Stimulated activated CD8-positive, alpha-beta memory T cell treated with anti-CD3 and anti-CD28 coated beads, Interleukin-4, amount 100 ng/mL, for 4 hours (primary cell): ENCODE measurements at places on chromosomes 5 and 9.
A peak's percentile ranks its signal among the peaks of the same experiment; 100 is the strongest.

- no peak for DNase-seq
These were observed 440.7 kb downstream of the NFIB start for GRCh38 chr9:13873203-13873602.

DNA sequence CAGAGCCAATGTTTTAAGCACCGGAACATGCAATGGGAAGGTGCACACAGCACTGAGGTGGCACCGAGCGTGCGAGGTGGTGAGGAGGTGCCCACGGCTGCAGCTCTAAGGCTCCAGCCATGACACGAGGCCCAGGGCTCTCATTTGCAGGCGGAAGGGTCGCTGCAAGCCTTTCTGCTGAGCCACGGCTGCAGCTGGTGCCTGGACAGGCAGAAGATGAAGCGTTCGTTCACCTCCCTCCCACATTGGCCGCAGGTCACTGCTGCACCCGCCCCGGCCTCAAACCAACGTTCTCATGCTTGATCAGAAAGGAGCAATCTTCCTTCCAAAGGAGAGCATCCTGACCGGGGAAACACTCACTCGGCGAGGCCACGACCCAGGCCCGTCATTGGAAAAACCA is 4.5 kb upstream of the INPP5E start:
- DNase-seq, result no peak

DNA sequence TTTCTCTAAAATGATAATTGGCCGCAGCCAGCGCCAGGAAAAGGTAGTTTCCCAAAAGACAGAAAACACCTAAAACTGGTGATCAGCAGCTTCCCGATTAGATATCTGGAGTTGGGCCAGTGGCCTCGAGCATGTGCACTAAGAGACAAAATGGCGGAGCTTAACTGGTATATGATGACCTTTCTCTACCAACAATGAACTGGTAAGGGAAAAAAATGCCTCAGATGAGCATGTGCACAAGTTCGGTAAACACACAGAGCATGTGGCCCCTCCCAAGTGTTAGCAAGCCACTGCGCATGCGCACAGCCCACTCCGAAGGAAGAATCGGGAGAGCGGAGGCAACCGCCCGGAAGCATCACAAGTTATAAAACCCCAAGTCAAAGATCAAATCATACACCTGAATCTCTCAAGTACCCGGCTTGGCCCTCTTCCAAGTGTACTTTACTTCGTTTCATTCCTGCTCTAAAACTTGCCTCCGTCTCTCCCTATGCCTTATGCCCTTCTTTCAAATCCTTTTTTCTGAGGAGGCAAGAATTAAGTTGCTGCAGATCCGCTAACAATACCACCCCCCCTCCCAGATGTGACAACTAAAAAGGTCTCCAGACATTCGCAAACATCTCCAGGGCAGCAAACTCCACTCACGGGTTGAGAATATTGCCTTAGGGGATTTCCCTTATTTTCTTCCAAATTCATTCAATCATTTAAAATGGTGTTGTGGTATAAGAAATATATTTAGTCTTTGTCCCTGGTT is 15.0 kb upstream of the PTBP3 start:
- peak; percentile 33 for DNase-seq

DNA sequence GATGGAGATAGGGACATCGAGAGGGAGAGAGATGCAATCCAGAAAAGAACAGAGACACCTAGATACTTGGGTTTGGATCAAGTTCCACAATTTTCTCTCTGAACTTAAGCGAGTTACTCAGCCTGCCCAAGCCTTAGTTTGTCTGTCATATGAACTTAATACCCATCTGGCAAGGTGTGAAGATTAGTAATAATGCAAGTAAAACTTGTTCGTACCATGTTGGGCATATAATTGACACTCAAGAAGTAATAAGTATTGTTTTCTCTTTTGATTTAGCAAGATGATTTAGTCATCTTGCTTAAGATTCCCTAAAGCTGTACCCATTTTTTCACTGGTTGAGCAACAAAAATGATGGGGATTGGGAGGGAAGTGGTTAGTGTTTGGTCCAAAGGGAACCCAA is 7.5 kb downstream of the RABGAP1 start:
- no peak for DNase-seq

DNA sequence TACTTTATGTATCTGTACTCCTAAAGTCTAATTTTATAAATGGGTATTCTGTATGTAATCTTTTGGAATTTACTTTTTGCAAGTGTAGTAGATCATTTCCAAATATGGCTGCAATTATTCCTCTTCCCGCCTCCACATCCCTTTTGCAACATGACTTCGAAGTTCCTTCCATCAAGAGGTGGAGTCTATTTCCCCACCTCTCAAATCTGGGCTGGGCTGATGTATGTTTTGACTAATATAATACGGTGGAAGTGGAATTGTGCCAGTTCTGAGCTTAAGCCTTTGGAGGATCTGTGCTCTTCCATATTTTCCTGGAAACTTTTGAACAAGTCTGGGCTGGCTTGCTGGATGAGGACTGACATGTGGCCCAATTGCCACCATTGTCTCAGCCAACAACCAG is 155.9 kb downstream of the FGF18 start:
- DNase-seq, result no peak

DNA sequence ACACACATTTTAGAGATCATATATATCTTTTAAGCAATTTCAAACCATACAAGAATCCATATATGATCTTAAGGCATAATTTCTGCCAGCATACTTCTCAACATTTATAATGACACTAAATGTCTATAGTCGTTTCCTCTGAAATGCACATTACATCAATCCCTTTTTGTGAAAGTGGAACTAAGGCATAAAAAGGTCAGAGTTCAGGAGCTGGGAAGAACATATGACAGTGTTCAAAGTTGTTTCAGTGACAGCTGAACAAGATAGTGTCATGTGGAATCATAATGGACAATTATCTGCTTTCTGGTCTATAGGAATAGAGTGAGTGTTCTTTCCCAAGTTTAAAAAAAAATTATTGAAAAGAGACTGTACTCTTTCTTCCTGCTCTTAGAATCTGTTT is 2.4 kb upstream of the MOB3B start:
- no peak for DNase-seq

DNA sequence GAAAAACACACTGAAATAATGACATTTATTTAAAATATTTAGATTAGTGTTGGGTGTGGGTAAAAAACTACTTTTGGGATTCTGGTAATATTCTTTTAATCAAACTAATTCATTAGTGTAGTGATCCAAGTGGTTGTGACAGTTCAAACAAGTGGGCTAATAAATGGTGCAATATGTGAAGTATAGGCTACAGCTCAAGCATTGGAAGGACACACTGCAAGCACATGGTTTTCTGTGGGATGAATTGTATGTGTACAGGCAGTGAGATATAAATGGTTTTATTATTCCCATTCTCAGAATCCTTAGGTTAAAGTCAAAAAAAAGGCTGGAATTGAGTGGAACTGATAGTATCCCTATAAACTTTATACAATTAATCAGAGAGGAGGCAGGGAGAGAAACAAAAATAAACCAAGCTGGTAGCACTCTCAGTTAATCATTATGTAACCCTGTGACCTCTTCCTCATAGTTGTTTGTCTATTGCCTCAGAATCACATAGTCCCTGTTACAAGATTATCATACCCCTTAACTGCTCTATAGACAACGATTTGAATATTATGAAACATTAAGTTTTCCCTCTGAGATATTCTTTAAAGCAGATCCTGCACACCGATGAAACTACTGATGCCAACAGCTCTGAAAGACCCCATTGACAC is 1755.4 kb upstream of the ACO1 start:
- DNase-seq, result no peak

DNA sequence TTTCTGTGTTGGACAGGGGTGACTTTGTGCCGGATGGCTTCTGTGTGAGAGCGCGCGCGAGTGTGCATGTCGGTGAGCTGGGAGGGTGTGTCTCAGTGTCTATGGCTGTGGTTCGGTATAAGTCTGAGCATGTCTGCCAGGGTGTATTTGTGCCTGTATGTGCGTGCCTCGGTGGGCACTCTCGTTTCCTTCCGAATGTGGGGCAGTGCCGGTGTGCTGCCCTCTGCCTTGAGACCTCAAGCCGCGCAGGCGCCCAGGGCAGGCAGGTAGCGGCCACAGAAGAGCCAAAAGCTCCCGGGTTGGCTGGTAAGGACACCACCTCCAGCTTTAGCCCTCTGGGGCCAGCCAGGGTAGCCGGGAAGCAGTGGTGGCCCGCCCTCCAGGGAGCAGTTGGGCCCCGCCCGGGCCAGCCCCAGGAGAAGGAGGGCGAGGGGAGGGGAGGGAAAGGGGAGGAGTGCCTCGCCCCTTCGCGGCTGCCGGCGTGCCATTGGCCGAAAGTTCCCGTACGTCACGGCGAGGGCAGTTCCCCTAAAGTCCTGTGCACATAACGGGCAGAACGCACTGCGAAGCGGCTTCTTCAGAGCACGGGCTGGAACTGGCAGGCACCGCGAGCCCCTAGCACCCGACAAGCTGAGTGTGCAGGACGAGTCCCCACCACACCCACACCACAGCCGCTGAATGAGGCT is at the start of gene ADRB2:
Gene ADRB2, plus strand, starts transcription at position 559 of the 686 bp plus-strand sequence. CDS start 221 bp downstream, outside the sequence.
- DNase-seq, result peak; percentile 83

GRCh38 chr5:164844348-164844747 is 1338.9 kb downstream of the MAT2B start:
- DNase-seq, result no peak

- DNase-seq, result no peak
These were observed 47.1 kb upstream of the SH3GL2 start for GRCh38 chr9:17531642-17532254.

GRCh38 chr5:141602606-141603005 is 16.2 kb downstream of the DIAPH1 start:
- DNase-seq, result no peak

- DNase-seq, result no peak
These were observed 288.1 kb downstream of the TMEM167A start for GRCh38 chr5:82789095-82789494.

GRCh38 chr5:103442750-103443149 is 119.8 kb downstream of the NUDT12 start:
- DNase-seq, result no peak

DNA sequence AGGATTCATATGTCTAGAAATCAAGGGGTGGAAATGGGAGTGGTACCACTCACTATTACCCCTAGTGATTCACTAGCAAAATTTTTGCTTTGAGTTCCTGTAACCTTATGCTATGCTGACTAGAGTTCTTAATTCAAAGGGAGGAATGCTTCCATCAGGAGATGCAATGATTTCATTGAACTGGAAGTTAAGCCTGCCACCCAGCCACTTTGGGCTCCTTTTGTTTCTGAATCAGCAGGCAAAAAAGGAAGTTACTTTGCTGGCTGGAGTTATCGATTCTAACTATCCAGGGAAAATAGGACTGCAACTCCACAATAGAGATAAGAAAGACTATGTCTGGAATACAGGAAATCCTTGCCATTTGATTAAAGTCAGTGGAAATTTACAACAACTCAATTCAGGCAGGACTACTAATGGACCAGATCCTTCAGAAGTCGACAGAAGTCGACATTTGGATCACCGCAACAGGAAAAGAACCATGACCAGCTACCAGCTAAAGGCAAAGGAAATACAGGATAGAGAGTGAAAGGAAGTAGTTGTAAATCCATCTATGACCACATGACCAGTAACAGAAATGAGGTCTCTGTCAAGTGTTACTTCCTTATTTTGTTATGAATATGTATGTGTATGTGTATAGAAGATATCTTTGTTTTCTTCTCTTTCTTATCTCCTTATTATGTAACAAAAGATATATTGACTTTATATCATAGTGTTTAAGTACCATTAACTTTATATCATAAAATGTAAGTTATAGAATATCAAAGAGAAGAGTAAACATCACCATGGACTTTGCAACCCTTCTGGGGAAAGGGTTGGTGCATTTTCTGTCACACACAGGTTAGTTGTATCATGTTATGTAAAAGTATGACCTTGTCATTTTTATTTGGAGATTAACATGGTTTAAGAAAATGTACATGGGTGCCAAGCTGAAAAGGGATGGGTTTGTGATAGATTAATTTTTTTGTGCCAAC is 198.7 kb upstream of the HAPLN1 start:
- no peak for DNase-seq

DNA sequence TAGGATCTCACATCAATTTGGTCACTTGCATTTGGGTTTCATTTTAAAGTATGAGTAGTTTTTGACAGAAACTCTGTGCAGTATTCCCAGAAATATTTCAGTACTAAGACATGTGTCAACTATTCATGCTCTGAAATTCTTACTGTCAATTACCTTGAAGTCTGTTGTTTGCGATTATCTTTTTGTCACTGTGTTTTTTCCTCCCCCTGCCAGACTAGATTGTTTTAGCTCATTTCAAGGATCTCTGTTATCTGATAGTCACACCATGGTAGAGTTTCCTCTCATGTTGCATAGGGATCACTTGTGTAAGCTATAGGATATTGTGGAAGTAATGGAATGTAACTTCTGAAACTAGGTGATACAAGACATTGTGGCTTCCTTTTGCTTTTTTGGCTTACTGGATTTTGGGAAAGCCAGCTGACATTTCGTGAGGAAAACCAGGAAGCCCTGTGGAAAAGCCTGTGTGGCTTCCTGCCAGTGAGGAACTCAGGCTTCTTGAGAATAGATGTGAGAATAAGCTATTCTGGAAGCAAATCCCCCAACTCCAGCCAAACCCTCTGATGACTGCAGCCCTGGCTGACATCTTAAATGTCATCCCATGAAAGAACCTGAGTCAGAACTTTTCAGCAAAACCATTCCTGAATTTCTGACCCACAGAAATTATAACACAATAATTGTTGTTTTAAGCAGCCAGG is 122.2 kb downstream of the FGF10 start:
- DNase-seq, result no peak

DNA sequence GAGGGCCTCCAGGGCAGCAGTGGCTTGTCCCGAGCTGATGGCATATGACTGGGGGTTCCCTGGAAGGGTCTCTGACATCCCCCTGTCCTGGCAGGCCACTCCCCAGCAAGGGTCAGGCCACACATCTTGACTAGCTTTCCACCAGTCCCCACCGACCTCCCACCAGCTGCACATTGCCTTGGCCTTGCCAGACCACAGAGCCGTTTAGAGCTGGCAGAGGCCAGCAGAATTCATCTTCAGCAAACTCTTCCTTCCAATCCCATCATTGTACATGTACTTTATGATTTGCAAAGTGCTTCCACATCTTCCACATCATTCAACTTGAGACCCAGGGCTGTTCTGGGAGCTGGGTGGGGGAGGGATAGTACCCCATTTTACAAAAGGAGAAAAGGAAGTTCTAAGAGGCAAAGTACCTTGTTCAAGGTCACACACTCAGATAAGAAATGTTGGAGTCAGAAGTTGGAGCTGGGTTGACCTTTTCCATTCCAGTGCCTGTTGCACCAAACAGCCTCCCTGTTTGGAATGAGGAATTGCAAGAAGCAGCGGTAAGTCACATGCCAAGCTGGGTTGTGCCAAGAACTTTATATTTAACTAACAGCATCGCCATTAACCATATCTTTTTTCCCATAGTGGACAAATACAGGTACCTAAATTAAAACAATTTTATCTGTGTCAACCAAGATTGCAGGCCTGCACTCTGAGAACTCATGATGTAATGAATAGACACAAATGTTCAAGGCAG is 25.8 kb upstream of the COL15A1 start:
- DNase-seq, result no peak

GRCh38 chr5:165242646-165243045 is 1737.2 kb downstream of the MAT2B start:
- no peak for DNase-seq

GRCh38 chr5:130923543-130924124 is 241.4 kb downstream of the HINT1 start:
- no peak for DNase-seq
